ENCODE measurements at places on chromosomes 5 and 9.

DNA sequence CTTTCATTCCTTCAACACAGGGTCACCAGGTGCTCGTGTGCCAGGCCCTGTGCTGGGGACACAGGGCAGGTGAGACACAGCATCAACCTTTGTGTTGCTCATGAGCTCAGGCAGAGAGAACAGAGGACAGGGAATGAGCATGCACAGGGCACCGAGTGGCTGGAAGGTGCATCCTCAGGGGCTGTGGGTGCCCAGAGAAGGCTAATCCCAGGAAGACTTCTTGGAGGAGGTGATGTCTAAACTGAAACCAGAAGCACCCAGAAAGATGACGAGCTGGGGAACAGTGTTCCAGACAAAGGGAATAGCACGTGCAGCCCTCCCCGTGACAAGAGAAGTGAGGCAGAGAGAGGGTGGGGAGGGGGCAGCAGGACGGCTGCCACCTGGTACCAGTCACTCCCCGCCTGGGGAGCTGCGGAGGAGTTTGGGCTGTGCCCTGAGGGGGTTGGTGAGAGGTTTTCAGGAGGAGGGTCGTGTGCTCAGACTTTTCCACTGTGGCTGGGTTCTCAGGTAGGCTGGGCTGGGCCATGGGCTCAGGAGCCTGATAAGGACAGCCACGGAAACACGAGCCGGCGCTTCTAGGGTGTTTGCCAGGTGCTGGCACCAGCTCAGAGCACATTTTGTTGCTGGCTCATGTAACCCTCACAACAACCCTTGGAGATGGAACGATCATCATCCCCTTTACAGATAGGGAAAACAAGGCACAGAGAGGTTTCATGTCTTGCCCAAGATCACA lies 46.0 kb downstream of the HMCN2 start:
- DNase-seq = no peak

GRCh38 chr5:72503888-72504491 lies 3.2 kb downstream of the ZNF366 start:
- no peak for DNase-seq

- no peak for DNase-seq
Measured at GRCh38 chr5:14414656-14415023, 167.0 kb upstream of the OTULINL start.

- no peak for DNase-seq
Measured at GRCh38 chr9:112380102-112380824, at the start of gene HSDL2. Gene HSDL2, plus strand, starts transcription at chr9:112380108. Its CDS starts 56 bp downstream, at chr9:112380164.

- no peak for DNase-seq
Measured at GRCh38 chr5:137730336-137730735, 5.6 kb downstream of the KLHL3 start.

DNA sequence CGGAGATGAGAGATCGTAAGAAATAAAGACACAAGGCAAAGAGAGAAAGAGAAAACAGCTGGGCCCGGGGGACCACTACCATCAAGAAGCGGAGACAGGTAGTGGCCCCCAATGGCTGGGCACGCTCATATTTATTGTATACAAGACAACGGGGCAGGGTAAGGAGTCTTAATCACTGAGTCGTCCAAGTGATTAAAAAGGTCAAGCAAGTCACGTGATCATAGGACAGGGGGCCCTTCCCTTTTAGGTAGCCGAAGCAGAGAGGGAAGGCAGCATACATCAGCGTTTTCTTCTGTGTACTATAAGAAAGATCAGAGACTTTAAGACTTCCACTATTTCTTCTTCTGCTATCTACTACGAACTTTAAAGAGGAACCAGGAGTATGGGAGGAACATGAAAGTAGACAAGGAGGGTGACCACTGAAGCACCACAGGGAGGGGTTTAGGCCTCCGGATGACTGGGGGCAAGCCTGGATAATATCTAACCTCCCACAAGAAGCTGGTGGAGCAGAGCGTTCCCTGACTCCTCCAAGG lies 24.6 kb upstream of the QSOX2 start:
- no peak for DNase-seq

DNA sequence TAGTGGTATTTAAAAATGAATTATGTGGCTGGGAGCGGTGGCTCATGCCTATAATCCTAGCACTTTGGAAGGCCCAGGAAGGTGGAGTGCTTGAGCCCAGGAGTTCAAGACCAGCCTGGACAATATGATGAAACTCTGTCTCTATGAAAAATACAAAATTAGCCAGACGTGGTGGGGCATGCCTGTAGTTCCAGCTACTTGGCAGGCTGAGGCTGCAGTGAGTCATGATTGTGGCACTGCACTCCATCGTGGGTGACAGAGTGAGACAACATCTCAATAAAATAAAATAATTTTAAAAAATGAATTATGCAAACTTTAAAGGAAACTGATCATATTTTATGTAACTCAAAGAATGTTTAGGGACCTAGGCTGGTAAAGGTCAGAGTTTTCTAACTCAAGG lies 310.8 kb upstream of the DMRT1 start:
- DNase-seq = no peak

GRCh38 chr9:34430843-34431437 lies 27.4 kb downstream of the FAM219A start:
- no peak for DNase-seq

Data from stimulated activated naive CD4-positive, alpha-beta T cell (primary cell).